Activated CD4-positive, alpha-beta memory T cell treated with anti-CD3 and anti-CD28 coated beads for 36 hours (primary cell): ENCODE measurements at places on chromosomes 6 and 20. TPM values are rescaled to one million over a fixed set of nuclear protein-coding genes. Genes with fewer than 3 reads are reported as not detected.

YTHDF1 gene
- 32.8 TPM for total RNA-seq

DNA sequence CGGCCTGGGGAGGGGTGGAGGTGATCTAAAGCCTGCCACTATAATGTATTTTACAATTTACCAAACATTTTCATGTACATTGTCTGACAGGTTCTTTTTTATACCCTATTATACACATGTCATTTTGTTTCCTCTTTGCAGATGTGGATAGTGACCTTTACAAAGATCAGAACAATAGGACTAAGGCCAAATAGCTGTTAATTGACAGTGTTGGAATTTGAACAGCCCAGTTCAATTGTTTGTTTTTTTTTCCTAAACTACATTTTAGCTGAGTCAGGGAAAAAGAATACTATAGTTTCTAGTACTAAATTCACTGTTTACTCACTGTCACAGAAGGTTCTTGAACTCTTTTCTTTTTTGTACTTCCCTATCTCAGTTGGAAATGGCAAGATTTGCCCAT is 40.2 kb downstream of the PGM3 start:
- H3K27me3 ChIP-seq = no peaks in the 10 kb centered on the region
- H3K4me1 ChIP-seq = no peaks in the 10 kb centered on the region
- no peak for DNase-seq
- no peak overlapping the region for H3K4me3 ChIP-seq
- H3K27ac ChIP-seq = no peak overlapping the region
- peaks cover 19% of the 10 kb centered on the region for H3K36me3 ChIP-seq

GRCh38 chr20:41395667-41396664 is 29.3 kb upstream of the EMILIN3 start:
- H3K36me3 ChIP-seq = no peaks in the 10 kb centered on the region
- H3K4me3 ChIP-seq = no peak overlapping the region
- no peak overlapping the region for H3K27ac ChIP-seq
- H3K4me1 ChIP-seq = peaks cover 2% of the 10 kb centered on the region

- no peaks in the 10 kb centered on the region for H3K4me1 ChIP-seq
- peaks cover 33% of the 10 kb centered on the region for H3K36me3 ChIP-seq
These were observed 17.5 kb upstream of the MAP7 start for GRCh38 chr6:136567688-136568087.

DNA sequence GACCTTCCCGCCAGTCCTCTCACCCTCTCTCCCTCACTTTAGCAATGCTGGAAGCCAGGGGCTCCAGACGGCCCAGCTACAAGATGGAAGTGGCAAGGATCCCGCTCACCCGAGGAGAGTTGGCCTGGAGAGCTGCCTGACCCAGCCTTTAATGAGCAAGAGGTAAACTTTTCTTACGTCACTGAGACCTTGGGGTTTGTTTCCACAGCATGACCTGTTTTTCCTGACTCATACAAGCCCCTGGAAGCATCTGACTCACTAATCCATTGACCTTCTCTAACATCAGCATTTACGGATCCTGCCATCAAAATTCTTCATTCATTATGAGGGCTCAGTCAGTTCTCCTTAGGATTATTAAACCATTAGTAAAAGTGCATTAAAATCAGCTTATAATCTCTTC is 120.4 kb downstream of the MYLK4 start:
- no peaks in the 10 kb centered on the region for H3K36me3 ChIP-seq
- H3K27ac ChIP-seq = no peak overlapping the region
- H3K27me3 ChIP-seq = peaks cover 5% of the 10 kb centered on the region
- H3K4me1 ChIP-seq = peaks cover 5% of the 10 kb centered on the region

GRCh38 chr6:155103816-155104366 is 108.8 kb downstream of the TIAM2 start:
- H3K4me3 ChIP-seq = no peak overlapping the region
- H3K4me1 ChIP-seq = peaks cover 29% of the 10 kb centered on the region
- H3K27ac ChIP-seq = no peak overlapping the region
- peak; percentile 46 for DNase-seq
- H3K36me3 ChIP-seq = no peaks in the 10 kb centered on the region
